Activated CD4-positive, alpha-beta T cell treated with anti-CD3 and anti-CD28 coated beads for 36 hours (primary cell): ENCODE measurements at places on chromosomes 5 and 9. TPM values are rescaled to one million over a fixed set of nuclear protein-coding genes. Genes with fewer than 3 reads are reported as not detected.

- peak overlapping the region; percentile 94 for H3K27ac ChIP-seq
- H3K4me1 ChIP-seq = peaks cover 80% of the 10 kb centered on the region
- DNase-seq = no peak
- H3K36me3 ChIP-seq = peaks cover 42% of the 10 kb centered on the region
- H3K27me3 ChIP-seq = no peaks in the 10 kb centered on the region
- H3K4me3 ChIP-seq = peak overlapping the region; percentile 12
Measured at GRCh38 chr5:80141147-80141671, 106.1 kb downstream of the THBS4 start.

DNA sequence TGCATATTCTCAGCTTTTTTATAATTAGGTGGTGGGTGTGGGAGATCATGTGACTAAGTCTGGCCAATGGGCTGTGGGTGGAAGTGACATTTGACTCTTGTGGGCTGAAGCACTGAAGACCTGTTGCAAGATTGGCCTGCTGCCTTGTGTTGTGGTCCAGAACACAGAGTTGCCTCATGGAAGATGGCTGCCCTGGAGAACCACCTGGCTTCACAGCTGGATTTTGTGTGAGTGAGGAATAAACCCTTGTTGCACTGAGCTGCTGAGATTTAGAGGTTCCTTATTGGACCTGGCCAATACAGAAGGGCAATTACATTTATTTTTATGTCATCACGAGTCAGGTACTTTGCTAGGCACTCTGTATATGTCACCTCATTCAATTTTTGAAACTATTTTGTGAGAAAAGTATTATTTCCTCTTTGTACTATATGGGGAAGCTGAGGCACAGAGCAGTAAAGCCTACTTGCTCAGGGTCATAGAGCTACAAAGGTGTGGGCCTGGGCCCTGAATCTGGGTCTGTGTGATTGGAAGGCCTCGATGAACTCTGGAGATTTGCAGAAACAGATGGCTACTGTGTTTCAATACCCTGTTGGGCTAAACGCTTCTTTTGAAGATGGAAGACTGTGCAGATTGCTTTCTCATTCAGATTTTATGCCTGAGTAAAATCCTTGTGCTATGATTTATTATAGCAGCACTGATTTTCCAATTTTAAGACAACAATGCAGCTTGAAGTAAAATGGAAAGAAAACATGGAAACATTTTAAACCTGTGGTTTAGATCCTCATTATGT is 71.2 kb upstream of the TBC1D2 start:
- peaks cover 4% of the 10 kb centered on the region for H3K4me1 ChIP-seq
- peaks cover 6% of the 10 kb centered on the region for H3K27me3 ChIP-seq
- H3K36me3 ChIP-seq = no peaks in the 10 kb centered on the region
- no peak overlapping the region for H3K27ac ChIP-seq
- no peak overlapping the region for H3K4me3 ChIP-seq
- peak; percentile 21 for DNase-seq

DNA sequence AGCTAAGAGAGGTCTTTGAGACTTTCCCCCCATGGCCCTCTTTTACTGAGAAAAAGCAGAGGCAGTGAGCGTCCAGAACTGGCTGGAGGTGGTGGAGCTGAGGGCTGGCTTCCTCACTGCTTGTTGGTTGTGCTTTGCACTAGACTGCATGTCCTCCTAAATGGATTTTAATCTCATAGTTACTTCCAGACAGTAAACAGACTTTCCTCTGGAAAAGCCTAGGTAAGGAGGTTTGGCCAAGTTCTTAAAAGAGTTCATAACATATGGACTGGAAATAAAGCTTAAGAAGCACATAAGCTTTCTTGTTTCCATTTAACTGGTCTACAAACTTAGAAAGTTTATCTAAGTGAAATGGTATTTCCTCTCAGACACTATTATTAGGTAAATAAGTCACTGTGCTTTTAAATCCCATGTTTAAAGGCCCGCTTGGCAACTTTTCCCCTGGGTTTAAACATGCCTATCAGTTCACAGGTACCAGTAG is 2.0 kb downstream of the ASPN start:
- H3K27me3 ChIP-seq = no peaks in the 10 kb centered on the region
- H3K4me1 ChIP-seq = peaks cover 5% of the 10 kb centered on the region

IFNA2 gene
- total RNA-seq = not detected

DNA sequence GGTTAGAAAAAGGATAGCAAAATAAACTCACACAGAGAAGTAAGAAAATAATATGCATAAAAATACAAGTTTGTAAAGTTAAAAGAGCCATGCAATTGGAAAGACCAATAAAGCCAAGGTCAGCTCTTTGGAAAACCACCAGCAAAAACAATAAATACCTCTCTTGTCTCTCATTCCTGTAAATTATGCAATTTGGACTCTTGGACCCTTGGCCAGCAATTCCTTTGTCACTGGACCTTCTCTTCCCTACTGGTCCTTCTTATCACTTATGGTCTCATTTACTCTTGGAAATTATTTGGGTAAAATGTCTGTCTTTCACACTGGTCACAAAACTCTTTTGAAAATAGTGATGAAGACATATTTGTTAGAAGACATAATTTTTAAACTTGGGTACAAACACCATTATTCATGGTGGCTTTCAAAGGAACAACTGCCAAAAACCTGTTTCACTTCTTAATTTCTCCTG is 379.5 kb downstream of the TMEM232 start:
- H3K4me1 ChIP-seq = no peaks in the 10 kb centered on the region
- H3K27me3 ChIP-seq = peaks cover 2% of the 10 kb centered on the region
- no peak overlapping the region for H3K4me3 ChIP-seq
- no peaks in the 10 kb centered on the region for H3K36me3 ChIP-seq
- H3K27ac ChIP-seq = no peak overlapping the region

DNA sequence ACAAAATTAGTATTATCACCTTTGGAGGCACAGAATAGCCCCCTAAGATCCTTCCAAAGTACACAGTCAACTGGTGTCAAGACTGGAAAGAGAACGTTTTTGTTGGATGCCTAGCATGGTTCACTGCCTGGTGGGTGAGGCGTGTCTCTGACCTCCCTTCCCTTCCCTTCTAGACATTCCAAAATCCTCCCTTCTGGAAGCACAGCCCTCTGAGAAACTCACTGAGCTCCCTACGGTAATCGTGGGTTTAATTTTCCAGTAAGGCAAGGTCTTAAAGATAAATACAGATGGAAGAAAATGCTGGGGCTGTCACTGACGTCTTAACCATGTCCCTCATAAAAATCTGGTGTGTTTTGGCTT is 138.8 kb downstream of the LIFR start:
- DNase-seq = no peak
- H3K4me1 ChIP-seq = no peaks in the 10 kb centered on the region
- H3K27me3 ChIP-seq = peaks cover 31% of the 10 kb centered on the region
- H3K4me3 ChIP-seq = no peak overlapping the region
- H3K27ac ChIP-seq = no peak overlapping the region

CDC25C gene
- total RNA-seq = 15.9 TPM

DNA sequence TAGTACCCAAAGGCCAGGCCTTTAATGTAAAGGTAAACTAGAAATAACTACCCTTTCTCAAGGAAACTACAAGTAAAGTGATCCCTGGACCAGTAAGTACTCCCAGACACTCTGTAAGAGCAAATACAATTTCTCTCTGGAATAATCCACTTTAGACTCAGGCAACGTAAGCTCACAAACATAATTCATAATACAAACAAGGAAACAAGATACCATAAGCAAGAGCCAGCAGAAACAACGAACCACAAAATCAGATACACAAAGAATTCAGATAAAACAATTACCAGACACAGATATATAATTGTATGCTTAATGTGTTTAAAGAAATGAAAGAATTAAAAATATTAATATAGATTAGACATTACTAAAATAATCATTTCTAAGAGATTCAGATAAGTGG is 12.1 kb downstream of the ERAP1 start:
- no peak for DNase-seq
- no peak overlapping the region for H3K27ac ChIP-seq
- H3K27me3 ChIP-seq = no peaks in the 10 kb centered on the region
- peaks cover 72% of the 10 kb centered on the region for H3K36me3 ChIP-seq
- H3K4me3 ChIP-seq = no peak overlapping the region

DNA sequence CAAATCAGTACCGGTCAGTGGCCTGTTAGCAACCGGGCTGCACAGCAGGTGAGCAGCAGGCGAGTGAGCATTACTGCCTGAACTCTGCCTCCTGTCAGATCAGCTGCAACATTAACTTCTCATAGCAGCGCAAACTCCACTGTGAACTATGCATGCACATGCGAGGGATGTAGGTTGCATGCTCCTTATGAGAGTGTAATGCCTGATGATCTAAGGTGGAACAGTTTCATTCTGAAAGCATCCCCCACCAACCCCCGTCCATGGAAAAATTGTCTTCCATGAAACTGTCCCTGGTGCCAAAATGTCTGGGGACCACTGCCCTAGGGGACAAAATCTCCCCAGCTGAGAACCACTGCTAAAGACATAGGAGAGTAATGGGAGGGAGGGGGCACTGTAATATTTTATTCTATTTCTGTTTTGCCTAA is 51.1 kb downstream of the P4HA2 start:
- H3K27me3 ChIP-seq = no peaks in the 10 kb centered on the region
- H3K4me1 ChIP-seq = peaks cover 34% of the 10 kb centered on the region
- no peak overlapping the region for H3K4me3 ChIP-seq
- peak; percentile 49 for DNase-seq
- H3K36me3 ChIP-seq = no peaks in the 10 kb centered on the region
- H3K27ac ChIP-seq = peak overlapping the region; percentile 30

GRCh38 chr5:68287976-68288706 is 72.6 kb downstream of the PIK3R1 start:
- peak overlapping the region; percentile 92 for H3K27ac ChIP-seq
- DNase-seq = peak; percentile 63
- H3K36me3 ChIP-seq = peaks cover 13% of the 10 kb centered on the region
- H3K4me1 ChIP-seq = peaks cover 85% of the 10 kb centered on the region
- peak overlapping the region; percentile 82 for H3K4me3 ChIP-seq

DNA sequence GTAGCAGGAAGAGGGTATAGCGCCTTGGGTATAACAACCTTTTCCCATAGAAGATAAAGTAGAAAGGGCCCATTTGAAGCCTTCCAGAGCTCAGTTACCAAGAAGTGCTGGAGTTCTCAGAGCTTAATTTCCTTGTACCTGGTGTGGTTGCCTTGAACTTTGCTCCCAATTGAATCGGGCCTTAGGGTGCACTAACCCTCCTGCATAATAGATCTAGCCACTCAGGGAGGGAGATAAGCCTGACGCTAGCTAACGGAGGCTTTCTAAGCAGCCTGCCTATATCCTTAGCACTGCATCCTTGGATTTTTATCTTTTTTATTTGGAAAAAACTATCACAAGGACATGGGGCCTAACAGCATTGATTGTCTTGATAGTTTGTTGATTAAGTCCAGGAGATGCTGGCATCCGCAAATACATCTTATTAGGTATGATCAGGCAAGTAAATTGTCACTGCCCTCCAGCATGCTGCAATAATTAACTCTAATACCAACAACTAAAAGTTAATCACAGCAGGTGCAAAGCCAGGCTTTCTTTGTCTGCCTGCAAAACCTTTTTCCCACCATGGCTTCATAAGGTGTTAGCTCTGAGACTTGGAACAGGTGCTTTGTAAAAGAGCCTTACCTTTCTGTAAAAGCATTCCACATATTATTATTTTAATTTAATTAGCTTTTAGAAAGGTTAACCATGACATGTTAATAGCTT is 199.4 kb downstream of the SREK1 start:
- H3K4me1 ChIP-seq = no peaks in the 10 kb centered on the region
- no peak overlapping the region for H3K4me3 ChIP-seq
- H3K27me3 ChIP-seq = peaks cover 7% of the 10 kb centered on the region

- peaks cover 4% of the 10 kb centered on the region for H3K36me3 ChIP-seq
- H3K4me3 ChIP-seq = peak overlapping the region; percentile 61
- DNase-seq = no peak
- H3K27me3 ChIP-seq = peaks cover 3% of the 10 kb centered on the region
Measured at GRCh38 chr9:137278061-137278701, 655 bp downstream of the TOR4A start.

SLF1 gene
- 13.3 TPM for total RNA-seq

GRCh38 chr5:136586196-136586595 is 220.9 kb upstream of the TRPC7 start:
- no peaks in the 10 kb centered on the region for H3K27me3 ChIP-seq
- DNase-seq = no peak
- H3K4me1 ChIP-seq = no peaks in the 10 kb centered on the region
- H3K36me3 ChIP-seq = no peaks in the 10 kb centered on the region
- H3K4me3 ChIP-seq = no peak overlapping the region

DNA sequence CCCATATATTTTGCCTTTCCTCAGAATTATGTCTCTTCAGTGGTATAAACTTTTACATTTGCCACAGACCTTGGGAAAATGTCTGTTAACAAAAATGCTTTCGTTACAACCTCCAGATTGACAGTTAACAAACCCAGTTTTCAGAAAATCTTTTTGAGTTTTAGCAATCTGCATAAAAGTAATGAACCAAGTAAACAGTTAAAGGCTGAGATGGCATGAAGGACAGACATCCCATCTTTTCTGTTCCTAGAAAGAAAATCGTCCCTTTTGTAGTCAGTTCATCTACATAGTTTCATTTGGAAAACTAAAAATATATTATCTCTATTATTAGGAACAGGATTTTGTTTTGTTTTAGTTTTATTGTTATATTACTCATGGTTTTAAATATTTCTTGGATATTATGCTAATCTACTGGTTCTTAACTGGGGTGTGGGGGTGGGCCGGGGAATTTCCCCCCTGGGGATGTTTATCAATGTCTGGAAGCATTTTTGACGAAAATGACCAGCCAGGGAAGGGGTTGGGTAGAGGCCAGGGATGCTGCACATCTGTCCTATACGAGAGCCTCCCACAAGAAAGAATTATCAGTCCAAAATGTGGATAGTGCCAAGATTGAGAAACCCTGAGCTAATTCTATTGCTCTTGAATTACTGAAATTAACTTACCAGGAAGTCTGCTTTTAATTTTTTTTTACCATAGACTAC is 11.9 kb downstream of the FYB1 start:
- DNase-seq = no peak
- H3K27me3 ChIP-seq = no peaks in the 10 kb centered on the region
- peaks cover 74% of the 10 kb centered on the region for H3K4me1 ChIP-seq
- H3K4me3 ChIP-seq = peak overlapping the region; percentile 67

DNA sequence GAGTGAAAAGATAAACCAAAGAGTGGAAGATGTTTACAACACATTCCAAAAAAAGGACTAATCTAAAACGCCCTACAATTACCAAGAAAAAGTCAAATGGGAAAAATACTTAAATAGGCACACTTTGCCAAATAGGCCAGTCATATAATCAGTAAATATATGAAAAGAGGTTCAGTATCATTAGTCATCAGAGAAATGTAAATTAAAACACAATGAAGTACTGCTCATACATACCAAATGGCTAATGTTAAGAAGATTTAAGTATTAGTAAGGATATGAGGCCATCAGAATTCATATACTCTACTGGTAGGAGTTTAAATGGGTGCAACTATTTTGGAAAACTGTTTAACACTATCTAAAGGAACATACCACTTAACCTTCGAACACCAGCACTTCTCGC is 47.6 kb downstream of the ZDHHC21 start:
- H3K4me3 ChIP-seq = no peak overlapping the region
- no peak for DNase-seq
- no peaks in the 10 kb centered on the region for H3K36me3 ChIP-seq

- H3K27ac ChIP-seq = no peak overlapping the region
- H3K27me3 ChIP-seq = peaks cover 3% of the 10 kb centered on the region
- DNase-seq = no peak
- H3K36me3 ChIP-seq = no peaks in the 10 kb centered on the region
- no peaks in the 10 kb centered on the region for H3K4me1 ChIP-seq
Measured at GRCh38 chr5:159508344-159508743, 178.1 kb upstream of the IL12B start.
